Left cardiac atrium (tissue), 4 donors: ENCODE measurements at places on chromosomes 7 and 10.

GRCh38 chr10:103514244-103514643, 20.7 kb downstream of the NEURL1 start:
- DNase-seq, result no peak

DNA sequence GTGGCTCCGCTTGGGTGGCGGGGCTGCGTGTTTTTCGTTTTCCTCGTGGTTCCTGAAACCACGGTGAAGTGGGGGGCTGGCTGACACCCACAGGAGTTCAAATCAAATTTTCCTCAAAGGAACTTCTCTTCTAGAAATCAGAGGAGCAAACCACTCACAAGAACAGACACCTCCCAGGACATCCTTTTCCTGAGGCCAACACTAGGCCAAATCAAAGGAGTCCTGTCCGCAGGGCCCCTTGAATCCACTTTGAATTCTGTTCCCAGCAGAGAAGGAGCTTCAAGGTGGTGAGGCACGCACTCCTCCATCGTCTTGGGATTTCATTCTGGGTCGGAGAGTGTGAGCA, 29.9 kb upstream of the ZNF273 start:
- DNase-seq, result no peak

- DNase-seq, result peak; percentile 86
Measured at GRCh38 chr10:73730153-73730906, 13.8 kb upstream of the SEC24C start.

GRCh38 chr10:78752221-78752620, 316.5 kb upstream of the ZMIZ1 start:
- no peak for DNase-seq

- no peak for DNase-seq
Measured at GRCh38 chr10:75624638-75625037, 193.2 kb downstream of the LRMDA start.

GRCh38 chr7:107453388-107453787, 16.5 kb upstream of the GPR22 start:
- DNase-seq, result no peak

- DNase-seq, result no peak
Measured at GRCh38 chr10:35506741-35507140, 98.4 kb upstream of the GJD4 start.

DNA sequence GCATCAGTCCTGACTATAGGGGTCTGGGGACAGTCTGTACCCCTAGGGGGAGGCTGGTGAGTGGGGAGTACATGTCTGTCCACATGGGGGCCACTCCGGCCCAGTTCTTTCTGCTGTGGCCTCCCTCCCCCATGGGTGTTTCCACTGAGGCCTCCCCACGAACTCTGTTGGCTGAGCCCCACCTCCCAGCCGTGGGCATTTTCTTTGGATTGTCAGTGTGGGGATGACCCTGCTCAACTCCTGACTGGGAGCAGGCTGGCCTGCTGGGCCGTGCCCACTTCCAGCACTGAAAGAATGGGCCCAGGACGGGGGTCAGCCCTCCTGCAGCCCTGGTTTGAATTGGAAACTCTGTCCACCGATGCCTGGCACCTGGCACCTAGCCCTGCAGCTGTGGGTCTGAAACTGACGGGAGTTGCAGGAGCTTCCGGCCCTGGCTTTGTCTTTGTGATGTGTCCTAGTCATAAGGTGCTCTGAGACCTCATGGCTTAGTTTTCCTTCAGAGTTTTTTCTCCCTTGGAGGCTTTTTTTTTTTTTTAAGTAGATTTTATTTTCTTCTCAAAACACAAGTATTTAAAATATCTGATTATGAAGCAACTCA, 46.5 kb downstream of the LHPP start:
- DNase-seq, result no peak

- no peak for DNase-seq
Measured at GRCh38 chr7:50584386-50584785, 19.2 kb upstream of the DDC start.

DNA sequence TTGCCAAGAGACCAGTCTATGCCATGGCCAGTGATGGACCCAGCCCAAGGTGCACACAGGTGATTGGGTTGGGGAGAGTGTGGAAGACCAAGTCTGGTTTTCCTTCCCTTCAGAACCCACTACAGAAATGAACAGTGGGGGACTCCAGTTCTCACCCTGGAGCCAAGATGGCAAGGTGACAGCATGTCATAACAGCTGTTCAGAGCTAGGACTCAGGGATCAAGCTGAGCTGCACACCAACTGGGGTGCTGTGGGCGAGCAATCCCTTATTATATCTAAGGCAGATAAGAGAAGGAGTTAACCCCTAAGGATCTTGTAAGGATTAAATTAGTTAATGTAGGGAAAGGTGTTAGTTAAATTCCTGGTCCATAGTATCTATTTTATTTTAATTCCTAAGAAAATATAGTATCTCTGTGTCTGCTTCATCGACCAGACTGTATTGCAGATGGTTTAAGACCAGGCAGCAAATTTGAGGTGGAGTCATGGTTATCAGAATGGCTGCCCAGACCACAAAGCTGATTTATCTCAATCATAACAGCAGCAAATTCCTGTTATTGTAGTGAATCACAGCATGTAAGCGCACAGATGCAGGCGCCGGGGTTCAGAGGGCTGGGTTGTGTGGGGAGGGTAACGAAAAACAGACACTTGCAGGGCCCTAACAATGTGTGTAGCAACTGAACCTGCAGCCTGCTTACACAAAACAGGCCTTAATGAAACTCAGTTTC, 208.7 kb upstream of the ZNF32 start:
- peak; percentile 71 for DNase-seq

DNA sequence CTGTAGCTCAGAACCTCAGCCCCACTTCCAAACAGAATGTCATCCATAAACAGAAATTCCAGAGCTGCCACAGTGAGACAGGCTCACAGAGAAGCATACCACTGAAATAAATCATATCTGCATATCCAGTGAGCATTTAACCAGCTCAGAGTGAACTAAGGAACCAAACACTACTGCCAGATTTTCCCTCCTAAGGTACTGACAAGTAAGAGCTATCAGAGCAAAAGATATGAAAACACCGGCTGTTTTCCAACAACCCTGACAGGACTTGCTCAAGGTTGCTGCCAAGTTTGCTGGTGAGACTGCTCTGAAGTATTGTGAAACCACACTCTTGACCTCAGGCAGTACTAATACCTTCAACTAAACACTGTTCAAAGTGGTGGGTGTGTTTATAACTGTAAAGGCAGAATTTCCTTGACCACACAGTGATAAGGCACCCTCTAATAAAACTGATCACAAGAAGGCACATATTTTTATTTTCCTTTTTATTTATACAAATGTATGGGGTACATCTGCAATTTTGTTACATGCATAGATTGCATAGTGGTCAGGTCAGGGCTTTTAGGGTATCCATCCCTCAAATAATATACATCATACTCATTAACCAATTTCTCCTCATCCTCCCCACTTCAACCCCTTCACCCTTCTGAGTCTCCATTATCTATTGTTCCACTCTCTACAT, 18.3 kb downstream of the SGMS1 start:
- DNase-seq, result peak; percentile 49

DNA sequence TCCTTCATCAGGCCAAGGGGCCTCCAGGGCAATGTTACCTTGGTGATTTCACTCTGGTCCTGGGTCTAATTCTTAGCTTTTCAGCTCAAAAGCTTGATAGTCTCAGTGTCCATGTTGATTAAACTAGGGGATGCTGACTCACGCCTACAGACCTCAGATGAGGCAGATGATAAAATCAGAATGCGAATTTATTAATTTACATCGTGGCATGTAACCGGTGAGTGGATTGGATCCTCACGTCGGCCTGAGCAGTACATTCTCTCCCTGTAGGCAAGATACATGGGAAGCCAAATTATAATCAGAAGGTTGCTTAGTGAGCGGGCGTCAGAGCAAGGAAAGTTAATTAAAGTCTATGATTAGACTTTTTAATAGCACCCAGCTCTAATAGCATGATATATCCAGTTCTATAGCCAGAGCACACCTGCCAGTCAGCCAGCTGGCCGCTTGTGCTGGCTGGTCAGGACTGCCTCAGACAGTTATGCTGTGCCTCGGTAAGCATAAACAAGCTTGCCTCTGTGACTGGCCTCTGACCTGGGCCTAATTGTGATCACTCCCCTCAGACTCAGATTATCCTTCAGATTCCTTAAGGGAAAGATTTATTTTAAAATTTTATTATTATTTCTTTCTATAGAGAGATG, 20.2 kb upstream of the CPA5 start:
- no peak for DNase-seq

DNA sequence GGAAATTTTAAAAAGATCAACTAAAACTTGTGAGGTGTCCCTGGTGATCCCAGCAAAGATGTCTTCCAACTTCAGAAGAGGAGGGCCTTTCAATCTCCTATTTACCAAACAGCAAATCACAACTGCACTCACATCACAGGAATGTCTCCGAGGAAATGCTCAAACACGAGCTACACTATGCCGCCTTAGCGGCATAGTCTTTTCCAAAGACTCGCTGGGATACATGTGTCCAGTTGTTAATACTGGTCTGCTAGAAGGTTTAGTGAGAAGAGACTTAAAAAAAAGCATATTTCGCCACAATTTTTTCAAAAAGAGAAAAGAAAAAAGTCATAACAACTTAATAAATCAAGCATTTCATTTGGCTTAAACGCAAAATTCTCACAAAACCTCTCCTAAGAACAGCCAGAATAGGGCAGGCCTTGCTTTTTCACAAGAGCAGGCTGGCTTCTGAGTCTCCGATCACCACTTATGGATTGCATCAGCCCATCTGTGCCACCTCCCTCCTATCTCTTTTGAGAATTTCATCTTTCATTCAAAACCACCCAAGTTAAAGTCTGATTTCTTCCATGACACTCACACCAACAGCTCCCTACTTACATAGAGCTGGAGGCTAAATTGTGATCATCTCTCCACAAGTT, 66.1 kb downstream of the GNA12 start:
- DNase-seq, result no peak

DNA sequence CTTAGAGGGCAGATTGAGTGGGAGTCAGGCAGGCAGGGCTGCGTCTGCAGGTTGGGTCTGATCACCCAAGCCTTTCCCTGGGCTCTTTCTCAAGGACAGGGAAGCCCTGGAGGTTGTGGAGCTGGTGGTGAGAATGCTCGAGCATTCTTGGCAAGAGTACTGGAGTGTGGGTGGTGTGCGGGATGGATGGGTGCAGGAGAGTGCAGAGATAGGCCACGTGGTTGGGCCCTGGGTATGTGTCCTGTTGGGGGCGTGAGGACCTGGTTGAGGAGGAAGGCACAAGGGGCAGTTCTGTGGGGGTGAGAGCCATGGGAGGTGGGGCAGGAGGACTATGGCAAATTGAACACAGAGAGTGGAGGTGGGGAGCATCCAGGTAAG, 135.9 kb downstream of the PTPN20 start:
- DNase-seq, result no peak

GRCh38 chr10:8034466-8035005, 20.0 kb upstream of the GATA3 start:
- DNase-seq, result no peak

DNA sequence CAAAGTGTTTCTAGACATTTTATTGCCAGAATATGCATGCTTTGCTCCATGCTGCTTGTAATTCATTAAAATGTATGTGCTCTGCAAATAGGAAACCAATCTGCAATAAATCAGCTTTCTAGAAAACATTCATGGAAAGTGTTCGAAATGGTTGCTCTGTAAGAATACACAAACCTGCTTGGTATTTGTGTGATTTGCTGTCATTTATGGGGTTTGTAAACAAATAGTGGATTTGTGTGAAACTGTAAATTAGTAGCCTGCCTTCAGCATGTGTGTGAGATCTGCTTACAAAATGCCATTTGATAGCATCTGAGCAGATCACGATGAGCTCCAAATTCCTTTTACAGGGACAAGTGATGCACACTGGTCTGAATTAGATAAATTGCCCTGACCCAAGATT, 219.0 kb upstream of the CSTF2T start:
- no peak for DNase-seq

DNA sequence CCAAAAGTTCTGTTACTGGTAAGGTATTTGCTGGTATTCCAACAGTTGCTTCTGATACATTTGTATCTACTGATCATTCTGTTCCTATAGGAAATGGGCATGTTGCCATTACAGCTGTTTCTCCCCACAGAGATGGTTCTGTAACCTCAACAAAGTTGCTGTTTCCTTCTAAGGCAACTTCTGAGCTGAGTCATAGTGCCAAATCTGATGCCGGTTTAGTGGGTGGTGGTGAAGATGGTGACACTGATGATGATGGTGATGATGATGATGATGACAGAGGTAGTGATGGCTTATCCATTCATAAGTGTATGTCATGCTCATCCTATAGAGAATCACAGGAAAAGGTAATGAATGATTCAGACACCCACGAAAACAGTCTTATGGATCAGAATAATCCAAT, 131.0 kb downstream of the AASS start:
- DNase-seq, result no peak

- no peak for DNase-seq
Measured at GRCh38 chr10:54667136-54667535, 133.9 kb downstream of the PCDH15 start.

- DNase-seq, result no peak
Measured at GRCh38 chr10:75110006-75110632, 1.3 kb upstream of the SAMD8 start.

DNA sequence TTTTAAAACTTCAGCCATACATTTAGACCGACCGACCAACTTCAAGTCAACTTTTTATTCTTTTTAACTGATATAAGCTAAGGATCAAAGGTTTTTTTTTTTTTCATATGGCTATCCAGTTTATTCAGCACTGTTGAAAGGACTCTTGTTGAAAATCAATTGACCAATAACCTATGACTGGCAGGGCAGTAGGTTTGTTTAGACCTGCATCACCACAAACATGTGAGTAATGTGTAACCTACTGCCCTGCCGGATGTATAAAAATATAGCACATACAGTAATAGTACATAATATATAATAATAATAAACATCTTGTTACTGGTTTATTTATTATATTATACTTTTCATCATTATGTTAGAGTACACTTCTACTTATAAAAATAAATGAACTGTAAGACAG, 434.6 kb upstream of the SEMA3A start:
- DNase-seq, result no peak

DNA sequence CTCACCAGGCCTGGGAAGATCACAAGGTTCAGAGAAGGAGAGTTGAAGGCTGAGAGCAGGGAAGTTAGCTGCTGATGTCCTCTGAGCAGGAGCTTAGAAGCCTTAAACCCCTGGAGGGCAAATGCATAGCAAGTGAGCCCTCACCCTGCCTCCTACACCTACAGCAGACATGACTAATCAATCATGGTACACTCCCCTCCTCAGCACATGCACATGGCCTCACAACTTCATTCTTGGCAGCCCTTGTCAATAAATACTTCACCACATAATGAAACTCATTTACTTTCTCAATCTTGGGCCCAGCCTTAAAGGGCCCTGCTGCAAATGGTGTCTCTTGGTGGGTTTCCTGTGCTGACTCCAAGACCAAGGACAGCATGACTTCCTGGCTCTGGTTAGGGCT, 12.9 kb downstream of the MMRN2 start:
- no peak for DNase-seq
